Tibial nerve (tissue), 4 donors: ENCODE measurements at places on chromosomes 3 and 15.

DNA sequence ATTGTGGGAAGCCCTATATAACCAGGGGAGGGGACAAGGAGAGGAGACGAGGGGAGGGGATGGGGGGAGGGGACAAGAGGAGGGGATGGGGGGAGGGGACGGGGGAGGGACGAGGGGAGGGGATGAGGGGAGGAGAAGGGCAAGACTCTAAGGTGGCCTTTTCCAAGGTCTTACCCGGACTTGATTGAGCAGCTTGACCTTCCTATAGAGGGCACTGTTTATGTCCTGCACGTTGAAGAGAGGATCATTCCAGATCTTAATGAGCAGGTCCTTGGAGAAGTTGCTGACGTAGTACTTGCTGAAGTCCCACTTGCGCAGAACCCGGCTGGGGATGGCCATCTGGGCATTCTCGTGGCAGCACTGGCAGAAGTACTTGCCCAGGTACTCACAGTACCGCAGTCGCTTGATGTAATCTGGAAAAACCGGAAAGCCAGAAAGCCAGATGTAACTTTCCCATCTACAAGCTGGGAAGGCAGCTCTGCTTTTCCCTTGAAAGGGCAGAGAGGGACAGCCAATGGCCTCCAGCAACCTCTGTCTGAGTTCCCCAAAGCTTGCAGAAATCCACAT, 55.7 kb downstream of the RUBCN start:
- DNase-seq = no peak
- no peaks in the 10 kb centered on the region for H3K27me3 ChIP-seq
- no peak overlapping the region for H3K4me3 ChIP-seq
- no peaks in the 10 kb centered on the region for H3K4me1 ChIP-seq
- H3K36me3 ChIP-seq = peaks cover 85% of the 10 kb centered on the region

- no peak overlapping the region for H3K27ac ChIP-seq
- H3K36me3 ChIP-seq = no peaks in the 10 kb centered on the region
- no peak overlapping the region for H3K4me3 ChIP-seq
Observed at GRCh38 chr3:153591561-153592245, 429.7 kb downstream of the RAP2B start.

- H3K27me3 ChIP-seq = no peaks in the 10 kb centered on the region
- no peak overlapping the region for H3K27ac ChIP-seq
- H3K4me3 ChIP-seq = no peak overlapping the region
- peak; percentile 8 for DNase-seq
- no peaks in the 10 kb centered on the region for H3K4me1 ChIP-seq
- H3K36me3 ChIP-seq = no peaks in the 10 kb centered on the region
Observed at GRCh38 chr3:127676456-127676855, 3.7 kb downstream of the ABTB1 start.

DNA sequence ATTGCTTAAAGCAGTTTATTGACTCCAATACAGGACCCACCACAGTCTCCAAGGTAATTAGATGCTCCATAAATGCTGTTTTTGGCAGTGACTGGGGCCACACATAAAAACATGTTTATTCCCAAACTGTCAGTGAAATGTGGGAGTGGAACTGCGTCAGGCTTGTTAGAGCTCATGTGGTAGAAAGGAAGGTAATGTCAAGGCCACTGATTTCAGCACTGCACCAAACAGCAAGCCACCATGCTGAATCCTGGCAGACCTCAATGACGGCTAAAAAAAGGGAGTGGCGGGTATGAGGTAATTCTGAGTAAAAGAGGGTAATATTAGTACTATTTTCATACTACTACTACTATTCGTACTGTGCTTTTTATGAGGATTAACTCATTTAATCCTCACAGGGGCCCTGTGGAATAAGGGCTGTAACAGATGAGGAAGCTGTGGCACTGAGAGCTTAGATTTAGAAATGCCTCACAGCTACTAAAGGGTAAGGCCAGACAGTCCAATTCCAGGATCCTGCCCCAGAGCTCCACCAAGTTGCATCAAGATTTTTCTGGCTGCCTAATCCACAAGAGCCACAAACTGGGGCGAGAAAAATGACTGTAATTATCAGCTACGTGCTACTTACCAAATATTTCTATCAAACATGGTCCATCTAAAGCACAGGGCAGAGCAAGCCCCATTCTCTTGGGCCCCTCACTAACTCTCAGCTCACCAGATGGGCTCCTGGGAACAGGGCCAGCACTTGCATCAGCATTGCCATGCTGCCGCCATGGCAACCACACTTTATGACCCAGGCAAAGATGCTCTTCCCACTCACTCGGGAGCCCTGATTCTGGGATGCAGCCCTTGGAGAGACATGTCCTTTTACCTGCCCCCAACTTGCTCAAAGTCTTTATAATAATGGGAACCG, 83.6 kb upstream of the SPATA12 start:
- no peak overlapping the region for H3K4me3 ChIP-seq
- no peaks in the 10 kb centered on the region for H3K36me3 ChIP-seq
- peak overlapping the region; percentile 66 for H3K27ac ChIP-seq
- peaks cover 3% of the 10 kb centered on the region for H3K4me1 ChIP-seq
- H3K27me3 ChIP-seq = no peaks in the 10 kb centered on the region

DNA sequence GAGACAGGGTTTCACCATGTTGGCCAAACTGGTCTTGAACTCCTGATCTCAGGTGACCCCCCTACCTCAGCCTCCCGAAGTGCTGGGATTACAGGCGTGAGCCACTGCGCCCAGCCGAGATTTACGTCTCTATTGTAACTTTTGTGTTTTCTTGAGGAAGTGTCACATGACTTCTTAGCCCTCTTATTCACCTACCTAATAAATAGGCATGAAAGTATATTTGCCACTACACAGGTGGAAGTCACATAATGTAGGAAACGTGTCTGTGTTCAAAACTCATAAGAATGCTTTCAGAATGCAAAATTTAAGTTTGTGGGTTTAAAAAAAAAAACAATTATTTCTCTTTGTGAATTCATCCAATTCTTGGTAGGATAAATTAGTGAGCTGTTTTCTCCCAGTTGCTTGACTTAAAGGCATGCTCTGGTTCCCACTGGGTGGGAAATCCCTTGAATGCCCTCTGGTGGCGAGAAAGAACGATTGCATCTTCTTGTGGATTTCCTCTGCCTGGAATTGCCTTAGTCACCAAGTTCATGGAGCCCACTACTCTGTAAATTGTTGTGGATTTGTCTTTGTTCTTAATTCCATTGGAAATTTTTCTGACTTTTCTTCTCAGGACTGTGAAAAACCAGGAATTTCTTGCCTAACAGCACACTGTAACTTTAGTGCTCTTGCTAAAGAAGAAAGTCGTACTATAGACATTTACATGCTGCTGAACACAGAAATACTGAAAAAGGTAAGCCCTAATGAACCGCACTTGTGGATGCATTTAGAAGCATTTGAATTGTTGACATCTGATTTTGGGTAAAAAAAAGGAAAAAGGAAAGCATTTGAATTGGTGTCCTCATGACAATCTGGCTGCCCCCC, 82.2 kb upstream of the CTDSPL start:
- peaks cover 6% of the 10 kb centered on the region for H3K36me3 ChIP-seq
- no peaks in the 10 kb centered on the region for H3K4me1 ChIP-seq
- H3K27ac ChIP-seq = no peak overlapping the region
- H3K27me3 ChIP-seq = no peaks in the 10 kb centered on the region
- H3K4me3 ChIP-seq = no peak overlapping the region

- no peaks in the 10 kb centered on the region for H3K27me3 ChIP-seq
- H3K4me3 ChIP-seq = no peak overlapping the region
- no peaks in the 10 kb centered on the region for H3K36me3 ChIP-seq
- H3K4me1 ChIP-seq = no peaks in the 10 kb centered on the region
Observed at GRCh38 chr15:52695154-52695553, 16.0 kb upstream of the ATOSA start.

DNA sequence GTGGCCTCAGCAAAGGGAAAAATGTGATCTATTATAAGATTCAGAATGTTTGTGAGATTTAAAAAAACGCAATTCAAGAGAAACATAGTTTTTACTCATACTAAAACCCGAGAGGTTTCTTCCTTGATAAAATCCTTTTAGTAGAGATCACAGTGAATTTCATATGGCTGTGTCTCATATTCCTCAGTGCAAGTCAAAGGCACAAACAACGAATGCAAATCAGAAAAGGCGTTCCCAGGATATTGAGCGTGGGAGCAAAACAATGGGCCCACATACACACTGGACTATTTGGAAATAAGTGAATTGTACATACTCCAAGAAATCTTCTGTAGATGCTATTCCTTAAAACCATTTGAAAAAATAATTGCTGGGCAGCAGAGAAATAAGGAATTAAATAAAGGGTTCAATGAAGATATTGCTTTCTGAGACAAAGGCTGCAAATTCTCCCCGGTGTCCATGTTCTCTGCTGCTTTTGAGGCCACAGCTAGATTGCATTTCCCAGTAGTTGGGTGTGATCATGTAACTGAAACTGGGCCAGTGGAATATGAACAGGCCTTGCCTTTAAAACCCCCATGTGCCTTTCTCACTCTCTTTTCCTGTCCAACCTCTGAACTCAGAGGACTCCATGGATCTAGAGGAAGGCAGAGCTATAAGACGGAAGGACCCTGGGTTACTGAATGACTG, 144.6 kb upstream of the TBL1XR1 start:
- H3K27me3 ChIP-seq = no peaks in the 10 kb centered on the region
- peaks cover 48% of the 10 kb centered on the region for H3K4me1 ChIP-seq
- peak overlapping the region; percentile 86 for H3K27ac ChIP-seq
- H3K4me3 ChIP-seq = no peak overlapping the region
- no peaks in the 10 kb centered on the region for H3K36me3 ChIP-seq

DNA sequence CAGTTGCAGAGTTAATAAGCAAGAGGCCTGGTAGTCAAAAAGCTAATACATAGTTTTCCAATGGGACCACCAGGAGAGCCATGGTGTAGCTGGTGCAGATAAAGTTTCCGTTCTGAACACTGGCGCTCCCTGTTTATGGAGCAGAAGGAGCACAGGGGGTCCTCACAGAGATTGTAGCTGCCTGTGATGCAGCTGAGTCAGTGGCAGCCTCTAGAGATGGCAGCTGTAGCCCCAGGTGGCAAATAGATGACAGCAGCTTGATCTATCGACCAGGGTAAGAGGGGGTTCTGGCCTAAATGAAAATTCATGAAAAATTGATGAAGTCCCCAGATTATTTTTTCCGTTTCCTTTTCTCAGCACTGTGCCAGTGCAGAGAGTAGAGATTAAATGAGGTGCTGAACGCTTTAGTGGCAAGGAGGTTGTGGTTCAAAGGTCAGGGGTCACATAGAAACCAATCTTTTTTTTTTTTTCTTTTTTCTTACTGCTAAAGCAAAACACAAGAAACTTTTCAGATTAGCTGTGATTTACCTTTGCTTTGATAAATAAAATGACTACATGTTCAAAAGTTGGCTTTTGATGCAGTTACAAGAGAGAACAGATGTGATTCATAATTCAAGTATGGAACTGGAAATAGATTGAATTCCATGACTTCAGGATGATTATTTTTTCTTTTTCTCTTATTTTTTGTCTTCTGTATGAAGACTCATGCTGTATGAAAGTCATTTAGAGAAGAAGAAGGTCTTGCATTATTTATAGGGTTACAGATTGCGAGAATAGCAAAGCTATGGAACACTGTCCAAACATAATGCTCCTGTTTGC, 63.3 kb downstream of the ROBO2 start:
- no peaks in the 10 kb centered on the region for H3K36me3 ChIP-seq
- H3K27ac ChIP-seq = no peak overlapping the region

DNA sequence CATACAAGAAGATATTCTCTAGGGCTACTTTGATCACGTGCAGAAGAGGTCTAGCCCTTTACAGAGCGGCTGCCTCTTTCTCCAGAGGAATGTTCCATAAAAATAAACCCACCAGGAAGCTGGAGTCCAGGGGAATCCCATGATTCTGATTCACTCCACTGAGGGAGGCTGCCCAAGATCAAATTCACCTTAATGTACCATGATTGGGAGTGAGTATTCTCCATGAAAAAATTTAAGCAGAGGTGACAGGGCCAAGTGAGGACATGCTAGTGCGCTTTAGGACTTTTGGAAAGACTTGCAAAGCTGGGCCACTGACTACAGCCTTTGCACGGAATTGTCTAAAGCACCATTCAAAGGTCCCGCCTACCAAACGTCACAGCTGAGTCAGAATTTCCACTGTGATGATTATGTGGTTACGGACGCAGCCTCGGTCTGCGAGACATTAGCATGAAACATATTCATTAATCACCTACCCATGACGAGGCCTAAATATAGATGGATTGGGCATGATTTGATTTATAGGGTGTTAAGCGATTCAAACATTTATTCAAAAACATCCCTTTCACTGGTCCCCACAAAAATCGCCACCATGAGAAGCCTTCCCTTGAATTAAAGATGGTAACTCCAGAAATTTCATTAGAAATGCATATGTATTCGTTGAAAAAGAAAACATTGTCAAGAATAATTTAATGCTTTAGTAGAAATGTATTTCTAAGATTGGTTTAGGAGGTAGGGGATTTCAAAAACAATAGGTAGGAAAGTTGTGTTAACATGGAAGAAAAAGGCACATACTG, 152.6 kb downstream of the GREM1 start:
- H3K27me3 ChIP-seq = no peaks in the 10 kb centered on the region
- H3K4me3 ChIP-seq = no peak overlapping the region
- no peak for DNase-seq

GRCh38 chr15:84886984-84887299, 2.5 kb downstream of the SLC28A1 start:
- DNase-seq = no peak
- H3K4me3 ChIP-seq = no peak overlapping the region
- H3K4me1 ChIP-seq = no peaks in the 10 kb centered on the region
- no peak overlapping the region for H3K27ac ChIP-seq
- no peaks in the 10 kb centered on the region for H3K36me3 ChIP-seq

- H3K4me1 ChIP-seq = no peaks in the 10 kb centered on the region
- H3K4me3 ChIP-seq = no peak overlapping the region
- no peaks in the 10 kb centered on the region for H3K27me3 ChIP-seq
- H3K36me3 ChIP-seq = no peaks in the 10 kb centered on the region
- no peak for DNase-seq
- no peak overlapping the region for H3K27ac ChIP-seq
Observed at GRCh38 chr3:150588027-150588830, 14.9 kb upstream of the SELENOT start.

DNA sequence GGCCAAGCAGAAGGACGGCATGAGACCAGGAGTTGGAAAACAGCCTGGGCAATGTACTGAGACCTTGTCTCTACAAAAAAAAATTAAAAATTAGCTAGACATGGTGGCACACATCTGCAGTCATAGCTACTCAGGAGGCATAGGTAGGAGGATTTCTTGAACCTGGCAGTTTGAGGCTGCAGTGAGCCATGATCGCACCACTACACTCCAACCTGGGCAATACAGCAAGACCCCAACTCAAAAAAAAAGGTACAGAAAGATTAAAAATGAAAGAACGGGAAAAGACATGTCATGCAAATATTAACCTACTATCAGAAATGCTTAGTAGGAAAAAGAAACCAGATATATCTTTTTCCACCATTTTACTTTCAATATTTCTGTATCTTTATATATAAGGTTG, 99.6 kb upstream of the ATP11B start:
- no peaks in the 10 kb centered on the region for H3K36me3 ChIP-seq

- H3K4me1 ChIP-seq = peaks cover 5% of the 10 kb centered on the region
Observed at GRCh38 chr3:185152410-185153170, at the start of gene C3orf70. C3orf70 (minus strand) TSS chr3:185153060; CDS start chr3:185152823, 237 bp downstream.

DNA sequence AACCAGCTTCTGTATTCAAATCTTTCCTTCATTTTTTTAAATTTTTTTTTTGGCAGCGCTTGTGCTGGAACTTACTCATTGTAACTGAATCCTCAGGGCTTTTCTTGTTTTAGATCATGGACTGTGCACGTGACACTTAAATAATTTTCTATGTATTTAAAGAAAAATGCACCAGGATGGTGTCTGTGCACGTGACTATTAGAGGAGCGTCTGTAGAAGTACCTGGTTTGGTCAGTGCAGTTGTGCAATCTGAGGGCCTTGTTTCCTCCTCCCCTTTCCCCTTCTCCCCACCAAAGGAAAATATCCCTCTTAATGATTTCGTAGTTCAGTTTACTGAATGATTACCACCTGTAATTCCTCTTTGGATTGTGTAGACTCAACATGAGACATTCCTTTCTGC, 31.3 kb downstream of the EDEM1 start:
- no peaks in the 10 kb centered on the region for H3K4me1 ChIP-seq
- H3K27ac ChIP-seq = no peak overlapping the region
- peaks cover 65% of the 10 kb centered on the region for H3K36me3 ChIP-seq
- DNase-seq = no peak
- no peaks in the 10 kb centered on the region for H3K27me3 ChIP-seq
